ENCODE measurements at places on chromosomes 16 and 17.

DNA sequence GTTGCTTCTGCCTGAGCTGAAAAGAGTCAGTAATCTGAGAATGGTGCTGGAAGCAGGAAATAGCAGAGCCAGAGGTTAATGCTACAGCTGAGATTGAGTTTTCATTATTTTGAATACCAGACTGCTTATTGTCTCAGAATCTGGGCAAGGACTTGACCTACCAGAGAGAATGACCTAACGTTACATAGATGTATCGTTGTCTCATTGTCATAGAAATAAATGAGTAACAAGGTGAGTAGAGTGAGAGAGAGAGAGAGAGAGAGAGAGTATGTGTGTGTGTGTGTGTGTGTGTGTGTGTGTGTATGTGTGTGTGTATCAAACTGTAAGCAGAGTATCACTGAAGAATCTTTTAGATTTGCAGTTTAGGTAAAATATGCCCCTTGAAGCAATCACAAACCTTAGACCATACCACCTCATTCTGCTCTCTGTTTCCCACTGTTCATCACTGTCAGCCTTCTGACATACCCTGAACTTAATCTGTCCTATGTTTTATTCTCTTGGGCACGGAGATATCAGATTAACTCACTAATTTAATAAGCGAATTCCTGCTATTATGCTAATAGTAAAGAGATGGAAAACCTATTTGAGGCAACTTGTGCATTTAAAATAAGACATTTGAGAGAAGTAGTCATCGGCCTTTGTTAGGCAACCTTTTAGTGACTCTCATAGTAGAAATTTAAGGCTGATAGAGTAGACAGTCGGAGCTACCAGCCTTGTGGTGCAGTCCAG is 87.8 kb downstream of the CYB561 start:
- peak; percentile 46 for DNase-seq

GRCh38 chr16:65415460-65415859 is 293.6 kb upstream of the CDH11 start:
- DNase-seq = no peak

DNA sequence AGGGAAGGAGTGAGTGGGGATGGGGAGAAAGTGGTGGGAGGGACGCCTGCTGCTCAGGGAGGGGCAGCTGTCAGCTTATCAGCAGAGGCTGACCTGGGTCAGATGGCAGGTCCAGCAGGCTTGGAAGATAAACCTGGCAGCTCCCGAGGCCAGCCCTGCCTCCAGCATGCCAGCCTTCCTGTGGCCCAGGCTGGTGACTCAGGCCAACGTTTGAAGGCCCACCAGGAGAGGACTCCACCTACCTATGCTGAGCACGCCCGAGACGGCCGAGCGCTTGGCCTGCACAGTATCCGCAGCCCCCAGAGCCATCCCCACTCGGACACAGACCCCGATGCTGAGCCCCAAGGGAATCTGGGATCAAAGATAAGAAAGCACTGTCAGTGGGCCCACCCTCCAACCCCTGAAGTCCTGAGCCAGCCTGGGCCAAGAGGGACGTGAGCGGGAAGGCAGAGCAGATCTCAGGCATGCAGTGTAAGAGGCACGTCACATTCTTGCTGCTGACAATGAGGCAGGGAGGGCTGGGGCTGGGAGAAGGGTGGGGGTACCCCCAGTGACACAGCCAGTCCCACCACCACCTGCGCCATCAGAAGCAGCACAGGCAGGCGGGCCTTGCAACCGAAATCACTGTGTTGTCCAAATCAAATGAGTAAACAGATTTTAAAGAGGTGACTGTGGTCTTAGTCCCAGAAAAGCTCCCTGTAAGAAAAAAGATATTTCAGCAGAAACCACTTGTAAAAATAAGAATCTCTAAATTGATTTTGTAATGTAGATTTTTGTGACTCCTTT is 12.4 kb downstream of the SLC47A2 start:
- peak; percentile 6 for DNase-seq

DNA sequence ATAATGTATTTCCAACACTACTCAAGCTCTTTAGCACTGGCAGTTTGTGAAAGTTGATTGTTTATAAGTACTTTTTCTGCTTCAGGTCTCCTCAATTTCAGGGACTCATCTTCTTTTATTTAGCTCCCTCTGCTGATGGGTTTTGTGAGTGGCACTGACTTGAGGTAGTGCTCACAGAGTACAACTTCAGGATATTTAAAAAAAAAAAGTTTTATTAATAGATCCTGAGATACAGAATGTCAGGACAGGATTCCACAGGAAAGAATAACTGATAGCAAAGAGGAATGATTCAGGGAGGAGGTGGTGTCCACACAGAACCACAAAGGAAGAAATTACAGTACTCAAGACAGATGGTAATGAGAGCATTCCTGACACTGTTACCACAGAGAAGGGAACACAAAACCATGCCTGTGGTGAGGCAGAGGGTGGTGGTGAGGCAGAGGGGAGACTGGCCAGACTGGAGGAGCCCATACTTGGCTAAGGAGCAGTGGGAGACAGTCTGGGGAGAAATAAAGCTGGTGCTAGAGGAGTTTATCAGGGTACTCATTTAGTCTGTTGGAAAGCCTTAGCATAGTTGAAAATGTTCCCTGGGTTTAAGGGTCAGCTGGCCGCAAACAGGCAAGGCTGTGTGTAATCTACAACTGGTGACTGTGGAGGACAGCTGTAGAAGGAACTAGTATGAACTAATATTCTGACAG is 63.7 kb downstream of the SPAG9 start:
- DNase-seq = peak; percentile 54

GRCh38 chr17:77873500-77874302 is 84.8 kb upstream of the TNRC6C start:
- DNase-seq = no peak

DNA sequence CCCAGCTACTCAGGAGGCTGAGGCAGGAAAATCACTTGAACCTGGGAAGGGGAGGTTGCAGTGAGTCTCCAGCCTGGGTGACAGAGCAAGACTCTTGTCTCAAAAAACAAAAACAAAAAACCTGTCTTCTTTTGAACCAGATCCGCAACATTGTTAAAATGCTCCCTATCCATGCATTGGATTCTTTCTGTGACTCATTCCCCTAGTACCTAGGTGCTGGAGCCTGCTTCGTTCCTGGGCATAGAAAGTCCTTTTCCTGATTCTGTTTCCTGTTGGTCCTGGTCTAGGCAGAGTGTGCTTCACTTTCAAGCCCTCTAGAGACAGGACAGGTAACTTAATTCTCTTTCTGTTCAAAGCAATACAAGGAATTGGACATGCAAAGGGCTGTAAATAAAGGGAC is 5.2 kb downstream of the EPN2 start:
- no peak for DNase-seq

GRCh38 chr17:78130437-78131101 is at the start of gene TMC8:
Gene TMC8, plus strand, starts transcription at chr17:78130771. Its CDS starts 818 bp downstream, at chr17:78131589.
- no peak for DNase-seq

DNA sequence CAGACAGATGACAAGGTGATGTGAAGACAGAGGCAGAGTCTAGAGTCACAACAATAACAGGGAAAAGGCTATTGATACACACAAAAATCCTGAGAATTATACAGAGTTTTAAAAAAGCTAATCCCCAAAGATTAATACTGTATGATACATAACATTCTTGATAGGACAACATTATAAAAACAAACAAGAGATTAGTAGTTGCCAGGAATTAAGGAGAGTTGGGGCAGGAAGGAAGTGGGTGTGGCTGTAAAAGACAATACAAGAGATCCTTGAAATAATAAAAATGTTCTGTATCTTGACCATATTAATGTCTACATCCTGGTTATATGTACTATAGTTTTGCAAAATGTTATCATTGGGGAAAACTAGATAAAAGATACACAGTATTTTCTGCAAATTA is 309.5 kb upstream of the PMFBP1 start:
- no peak for DNase-seq

DNA sequence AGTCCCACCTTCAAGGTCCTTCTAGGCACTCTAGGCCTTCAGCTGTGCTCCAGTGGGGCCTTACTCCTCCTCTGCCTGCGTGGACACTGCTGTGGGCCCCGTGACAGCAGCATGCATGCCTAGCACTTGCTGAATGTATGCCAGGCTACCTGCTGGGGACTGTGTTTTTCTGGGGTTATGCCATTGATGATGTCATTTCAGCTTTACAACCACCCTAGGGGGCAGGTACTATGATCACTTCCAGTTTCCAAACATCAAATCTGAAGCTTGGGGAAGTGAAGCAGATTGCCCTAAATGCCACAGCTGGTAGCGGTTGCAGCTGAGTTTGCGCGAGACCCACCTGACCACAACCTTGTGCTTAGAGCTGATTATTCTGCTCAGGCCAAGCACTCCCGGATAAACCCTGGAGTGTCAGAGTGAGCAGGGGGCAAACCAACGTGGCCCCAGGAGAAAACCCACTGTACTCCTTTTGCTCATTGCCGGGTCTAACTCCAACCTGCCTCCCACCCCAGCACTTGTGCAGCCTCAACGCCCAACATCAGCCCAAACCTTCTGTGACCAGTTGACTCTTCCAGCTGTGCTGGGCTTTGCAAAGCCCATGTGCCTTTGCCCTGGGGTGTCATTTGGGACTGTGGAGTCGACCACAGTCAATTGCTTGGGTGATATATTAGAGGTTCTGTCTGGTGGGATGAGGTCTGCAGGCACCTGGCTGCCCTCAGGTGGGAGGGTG is 168.4 kb downstream of the ENGASE start:
- DNase-seq = no peak

DNA sequence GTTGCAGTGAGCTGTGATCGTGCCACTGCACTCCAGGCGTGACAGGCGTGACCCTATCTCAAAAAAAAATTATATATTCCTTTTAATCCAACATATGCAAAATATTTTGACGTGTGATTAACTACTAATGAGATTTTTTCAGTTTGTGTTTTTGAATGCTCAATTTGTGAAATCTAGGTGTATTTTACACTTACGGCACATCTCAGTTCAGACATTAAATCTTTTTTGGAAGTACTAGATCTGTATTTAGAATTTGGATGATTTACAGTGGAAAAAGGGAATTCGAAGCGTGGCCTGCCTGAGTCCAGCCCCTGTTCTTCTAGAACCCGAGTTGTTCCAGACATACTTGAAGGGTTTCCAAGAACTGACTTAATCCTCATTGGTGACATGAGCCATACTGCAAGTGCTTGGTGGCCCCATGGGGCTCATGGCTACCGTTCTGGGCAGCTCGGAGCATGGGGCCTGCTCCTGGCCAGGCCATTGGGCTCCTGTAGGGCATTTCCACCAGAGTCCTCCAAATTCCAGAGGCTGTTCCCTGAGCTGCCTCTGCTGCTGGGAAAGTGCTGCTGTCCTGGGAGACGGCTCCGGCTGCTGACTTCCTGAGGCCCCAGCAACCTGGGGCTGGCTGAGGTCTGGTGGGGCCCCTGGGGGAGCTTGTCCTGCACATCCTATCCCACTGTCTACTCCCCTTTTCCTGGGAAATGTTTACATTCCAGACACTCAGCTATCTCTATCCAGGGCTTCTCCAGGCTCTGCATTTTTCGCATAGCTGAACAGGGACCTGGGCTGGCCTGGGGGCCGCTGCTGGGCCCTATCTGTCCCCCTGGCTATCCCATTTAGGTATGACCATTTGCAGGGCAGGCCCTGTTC is 27.2 kb downstream of the LLGL2 start:
- peak; percentile 72 for DNase-seq

- DNase-seq = no peak
These were observed 97.2 kb downstream of the RAP1GAP2 start for GRCh38 chr17:2893422-2893914.

GRCh38 chr17:19517699-19518098 is 16.0 kb upstream of the SLC47A1 start:
- no peak for DNase-seq

DNA sequence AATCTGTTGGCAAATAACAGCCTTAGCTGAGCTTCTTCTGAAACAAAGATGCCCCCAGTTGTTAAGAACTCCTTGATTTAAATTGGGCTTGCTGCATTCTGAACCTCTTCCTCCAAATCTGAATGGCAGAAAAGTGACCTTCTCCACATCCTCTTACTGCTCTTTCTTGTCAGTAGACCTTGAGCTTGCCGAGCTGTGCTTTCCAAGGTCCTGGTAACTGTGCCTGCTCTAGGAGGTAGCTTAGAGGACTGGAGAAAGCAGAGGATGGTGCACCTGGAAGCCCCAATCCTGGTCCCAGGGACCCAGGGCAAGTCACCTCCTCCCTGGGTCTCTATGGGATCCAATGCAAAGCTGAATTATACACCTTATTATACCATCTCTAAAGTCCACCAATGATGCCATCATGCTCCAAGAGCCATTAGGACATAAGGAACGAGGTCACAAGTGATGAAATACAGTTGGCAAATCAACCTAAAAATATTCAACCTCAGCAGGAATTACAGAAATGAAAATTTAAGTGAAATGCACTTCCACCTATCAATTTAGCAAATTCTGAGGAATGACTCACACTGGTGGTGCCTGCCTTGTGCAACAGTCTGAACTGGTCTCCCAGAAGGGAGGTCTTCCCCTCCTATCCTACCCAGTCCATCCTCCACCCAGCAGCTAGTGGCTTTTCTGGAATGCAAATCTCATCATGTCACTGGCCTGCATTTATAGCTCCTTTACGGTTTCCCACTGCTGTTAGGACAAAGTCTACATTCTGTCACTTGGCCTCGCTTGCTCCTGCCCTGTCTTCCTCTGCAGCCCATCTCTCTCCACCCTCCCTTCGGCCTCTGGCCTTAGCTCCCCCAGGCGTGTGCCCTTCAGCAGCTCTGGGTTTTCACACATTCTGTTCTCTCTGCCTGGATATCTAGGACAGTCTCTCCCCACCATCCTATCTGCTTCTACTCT is 36.6 kb downstream of the TOM1L2 start:
- peak; percentile 87 for DNase-seq

GRCh38 chr17:12489325-12489724 is 176.4 kb upstream of the MYOCD start:
- DNase-seq = no peak

- DNase-seq = no peak
These were observed 27.7 kb downstream of the TPSG1 start for GRCh38 chr16:1197237-1197866.

DNA sequence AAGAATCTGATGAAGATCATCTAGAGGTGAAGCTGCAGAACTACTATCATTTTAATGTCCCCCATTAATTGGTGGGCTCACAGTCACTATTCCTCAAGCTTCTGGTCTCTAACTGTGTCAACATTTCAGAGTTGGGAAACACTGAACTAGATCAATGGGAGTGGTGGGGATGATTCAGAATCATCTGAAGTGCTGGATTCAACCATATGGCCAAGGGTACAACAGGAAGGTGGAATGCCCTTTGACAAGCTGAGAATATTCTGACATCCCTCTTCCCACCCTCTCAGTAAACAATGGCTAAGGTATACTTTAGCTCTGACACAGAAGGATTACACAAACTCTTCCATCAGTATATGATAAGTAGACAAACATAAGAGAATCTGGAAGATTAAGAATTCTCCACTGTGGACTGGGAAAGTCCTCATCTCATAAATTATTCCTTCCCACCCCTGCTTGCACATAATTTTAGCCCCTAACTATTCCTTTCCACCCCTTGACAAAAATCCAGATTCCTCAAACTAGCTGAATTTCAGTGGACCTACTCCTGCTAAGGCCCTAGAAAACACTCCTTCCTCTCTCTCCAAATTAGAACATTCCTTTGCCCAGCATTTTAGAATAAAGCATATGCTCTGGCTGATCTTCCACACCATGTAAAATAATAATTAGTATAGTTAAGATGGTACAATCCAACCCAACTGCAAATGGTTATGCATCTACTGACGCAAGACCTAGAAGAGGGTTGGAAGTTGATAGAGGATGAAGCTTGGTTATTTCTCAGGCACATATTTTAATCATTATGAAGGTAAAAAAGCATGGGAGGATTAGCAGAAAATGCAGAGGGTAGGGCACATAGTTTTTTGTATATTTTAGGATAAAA is 16.3 kb upstream of the RFFL start:
- DNase-seq = no peak

GRCh38 chr17:62627219-62627903 is at the start of gene MRC2:
Gene MRC2, plus strand, starts transcription at chr17:62627670. Its CDS starts 133 bp downstream, at chr17:62627803.
- peak; percentile 86 for DNase-seq

GRCh38 chr17:75315541-75316243 is 26.5 kb upstream of the SLC25A19 start:
- DNase-seq = no peak

All from hepatic stellate cell (primary cell).